NB4 (cell line): ENCODE measurements at places on chromosomes 13 and 19.

DNA sequence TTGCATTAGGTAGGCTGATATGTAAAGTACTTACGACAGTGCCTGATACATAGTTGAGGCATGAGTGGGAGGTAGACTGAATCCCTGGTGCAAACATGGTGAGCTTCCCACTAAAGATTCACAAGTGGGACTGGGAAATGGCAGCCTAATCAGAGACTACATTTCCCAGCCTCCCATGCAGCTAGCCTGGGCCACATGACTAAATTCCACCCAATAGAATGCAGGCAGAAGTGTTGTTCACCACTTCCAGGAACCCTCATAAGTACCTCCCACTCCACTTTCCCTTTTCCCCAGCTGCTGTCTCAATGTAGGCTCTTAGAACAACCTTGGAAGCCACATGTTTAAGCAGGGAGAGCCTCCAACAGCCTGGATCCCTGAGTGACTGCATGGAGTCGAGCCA, 104.9 kb downstream of the CACNA1A start:
- peak; percentile 16 for DNase-seq

DNA sequence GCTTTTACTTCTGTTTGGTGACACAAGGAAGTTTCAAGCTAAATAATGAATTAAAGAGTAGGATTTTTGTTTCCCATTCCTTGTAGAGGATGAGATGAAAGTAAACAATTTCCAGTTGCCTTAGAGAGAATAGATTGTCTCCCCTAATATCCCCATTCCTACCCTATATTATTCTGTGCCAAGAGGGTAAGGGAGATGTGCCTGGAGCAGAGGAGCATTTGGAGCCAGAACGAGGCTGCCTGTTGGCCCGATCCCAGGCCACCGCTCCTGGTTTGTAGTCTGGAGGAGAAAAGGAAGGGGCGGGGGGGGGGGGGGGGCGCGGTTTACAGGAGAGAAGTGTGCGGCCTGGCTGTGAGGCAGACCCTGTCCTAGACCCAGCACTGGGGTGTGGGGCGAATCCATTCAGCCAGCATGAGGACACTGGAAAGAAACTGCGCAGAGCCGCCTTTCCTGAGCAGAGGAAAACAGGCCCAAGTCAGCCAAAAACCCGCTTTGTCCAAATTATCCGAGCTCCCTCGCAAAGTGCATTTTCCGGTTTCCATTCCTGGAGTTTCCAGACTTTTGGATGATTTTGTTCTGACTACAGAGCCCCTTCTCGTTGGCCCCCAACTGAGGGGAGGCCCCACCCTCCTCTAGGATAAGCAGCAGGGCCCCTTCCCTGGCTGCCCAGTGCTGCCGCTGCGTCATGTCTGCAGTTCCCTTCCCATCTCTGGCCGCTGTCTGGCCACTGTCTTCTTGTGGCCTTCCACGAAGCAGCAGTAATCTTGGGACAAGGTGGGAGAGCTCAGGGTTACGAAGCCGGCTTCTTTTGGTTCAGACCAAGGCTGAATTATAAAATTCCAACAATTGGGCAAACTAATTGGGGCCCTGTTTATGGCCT, 23.0 kb downstream of the NFIX start:
- no peak for DNase-seq

- no peak for DNase-seq
Measured at GRCh38 chr13:32538143-32538620, 413 bp downstream of the N4BP2L2 start.

GRCh38 chr19:39038098-39038497, 5.7 kb upstream of the FBXO27 start:
- peak; percentile 39 for DNase-seq

DNA sequence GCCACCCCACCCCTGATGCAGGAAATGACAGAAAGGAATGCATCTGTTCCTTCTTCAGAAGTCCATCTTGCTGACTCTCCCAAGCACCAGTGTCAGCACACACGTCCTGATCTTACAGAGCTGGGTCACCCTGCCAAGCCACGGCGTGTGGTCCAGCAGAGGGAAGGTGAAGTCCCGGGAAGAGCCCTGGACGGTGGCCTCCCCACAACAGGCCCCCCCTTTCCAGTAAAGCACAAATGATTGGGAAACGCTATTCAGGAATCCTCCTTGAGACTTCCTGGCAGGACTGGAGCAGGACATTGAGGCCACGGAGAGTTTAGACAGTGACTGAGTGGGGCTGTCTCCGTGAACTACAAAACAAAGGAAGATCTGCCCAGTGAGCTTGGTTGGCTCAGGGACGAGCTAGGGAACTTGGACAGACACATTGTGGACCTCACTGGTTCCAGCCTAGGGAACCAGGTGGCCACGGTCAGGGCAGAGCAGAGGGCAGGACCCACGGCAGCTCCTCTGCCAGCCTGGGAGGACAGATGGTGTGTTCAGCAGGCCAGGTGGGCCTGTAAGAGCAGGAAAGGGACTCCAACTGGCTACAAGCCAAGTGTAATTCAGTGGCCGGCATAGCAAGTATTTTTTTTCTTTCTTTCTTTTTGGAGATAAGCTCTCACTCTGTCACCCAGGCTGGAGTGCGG, 41.7 kb downstream of the ELL start:
- DNase-seq = no peak

DNA sequence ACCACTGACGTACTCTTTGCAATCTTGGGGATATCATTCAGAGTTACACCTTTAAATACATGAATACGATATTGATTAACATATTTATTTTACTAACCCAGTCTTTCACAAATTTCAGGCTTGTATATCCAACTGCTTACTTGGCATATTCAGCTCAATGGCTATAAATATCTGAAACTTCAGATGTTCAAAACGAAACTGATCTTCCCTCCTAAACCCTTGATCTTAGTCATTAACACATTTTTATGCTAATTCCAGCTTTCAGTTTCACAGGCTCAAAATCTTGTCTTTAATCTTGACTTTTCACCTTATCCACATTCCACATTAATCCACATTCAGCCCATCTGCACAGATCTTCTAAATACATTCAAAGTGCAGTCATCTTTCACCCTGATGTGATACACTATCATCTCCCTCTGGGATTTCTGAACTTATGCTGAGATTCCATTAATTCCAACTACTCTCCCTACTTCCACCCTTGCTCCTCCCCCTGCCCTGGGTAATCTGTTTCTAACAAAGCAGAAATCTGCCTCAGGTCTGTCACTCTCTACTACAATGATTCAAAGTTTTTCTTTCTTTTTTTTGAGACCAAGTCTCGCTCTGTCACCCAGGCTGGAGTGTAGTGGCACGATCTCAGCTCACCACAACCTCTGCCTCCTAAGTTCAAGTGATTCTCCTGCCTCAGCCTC, 387.2 kb downstream of the GPC5 start:
- no peak for DNase-seq

DNA sequence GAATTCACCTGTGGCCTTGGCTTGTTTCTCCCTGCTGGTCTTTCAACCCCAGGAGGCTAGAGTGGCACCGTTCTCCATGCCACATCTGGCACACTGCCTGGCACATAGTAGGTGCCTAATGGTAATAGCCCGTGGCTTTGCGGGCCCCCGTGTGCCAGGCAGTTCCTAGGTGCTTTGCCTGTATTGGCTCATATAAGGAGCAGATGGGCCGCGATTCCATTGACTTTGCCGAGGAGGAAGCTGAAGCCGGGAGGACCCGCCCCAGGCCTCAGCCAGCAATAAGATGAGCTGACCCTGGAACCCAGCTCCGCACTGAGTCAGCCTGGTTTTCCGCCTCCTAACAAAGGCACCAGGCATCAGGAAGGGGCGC, 807 bp downstream of the PGLYRP1 start:
- DNase-seq = no peak

GRCh38 chr19:11649941-11650340, 52.7 kb downstream of the ZNF627 start:
- DNase-seq = no peak

GRCh38 chr19:19860756-19861390, 4.8 kb upstream of the ZNF253 start:
- DNase-seq = no peak

GRCh38 chr19:8336660-8337059, 6.4 kb downstream of the KANK3 start:
- no peak for DNase-seq

DNA sequence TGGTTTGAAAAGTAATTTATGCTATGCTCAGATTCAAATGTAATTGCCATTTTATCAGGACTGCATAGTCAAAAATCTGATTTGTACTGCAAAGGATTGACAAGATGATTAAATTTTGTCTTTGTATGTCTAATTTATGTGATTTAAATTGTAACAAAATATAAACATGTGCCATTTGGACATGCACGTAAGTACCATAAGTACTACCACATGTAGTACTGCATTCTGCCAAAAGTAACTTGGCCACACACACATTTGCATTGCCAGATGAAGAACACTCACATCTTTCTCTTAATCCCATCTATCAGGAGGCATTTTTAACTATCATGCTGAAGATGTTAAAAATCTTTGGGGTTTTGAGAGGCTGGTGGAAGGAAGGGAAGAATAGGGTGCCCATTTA, 133.3 kb downstream of the KLF12 start:
- DNase-seq = no peak

- DNase-seq = no peak
Measured at GRCh38 chr13:37326334-37326733, 220.9 kb upstream of the CSNK1A1L start.

DNA sequence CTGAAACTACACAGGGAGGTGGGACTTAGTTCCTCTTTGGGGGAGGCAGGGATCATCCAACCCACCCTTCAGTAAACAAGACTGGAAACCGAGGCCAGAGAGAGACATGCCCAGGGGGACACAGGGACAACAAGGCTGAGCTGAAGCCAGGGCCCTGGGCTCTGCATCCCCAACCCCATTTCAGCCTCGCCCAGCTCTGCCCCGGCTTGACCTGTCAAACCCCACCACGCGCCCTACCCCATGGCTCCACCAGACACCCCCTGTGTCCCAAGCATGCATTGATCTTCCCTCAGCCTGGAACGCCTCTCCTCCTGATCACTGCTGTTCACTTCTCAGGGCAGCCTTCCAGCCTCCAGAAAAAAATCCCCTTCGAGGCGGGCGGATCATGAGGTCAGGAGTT, 2.0 kb upstream of the APC2 start:
- DNase-seq = no peak

DNA sequence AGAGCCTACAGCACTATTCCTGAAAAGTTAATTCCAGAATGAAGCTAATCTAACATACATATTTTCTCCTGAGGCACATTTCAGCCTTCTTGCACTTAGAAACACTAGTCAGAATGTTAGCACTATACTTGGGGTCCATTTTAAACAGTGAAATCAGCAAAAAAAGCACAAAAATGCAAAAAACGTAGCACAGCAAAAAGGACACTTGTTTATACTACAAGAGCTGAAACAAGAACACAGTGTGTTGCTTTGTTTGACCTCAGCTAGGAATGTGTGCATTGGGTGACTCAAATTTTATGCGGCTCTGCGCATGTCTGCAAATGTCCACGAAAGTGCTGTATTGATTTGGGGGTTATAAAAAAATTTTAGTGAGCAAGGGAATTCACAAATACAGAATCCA, 226.2 kb downstream of the KCNRG start:
- DNase-seq = no peak

GRCh38 chr13:110279684-110280083, 27.3 kb downstream of the COL4A1 start:
- no peak for DNase-seq

GRCh38 chr13:29878101-29878500, 27.7 kb upstream of the UBL3 start:
- DNase-seq = no peak

DNA sequence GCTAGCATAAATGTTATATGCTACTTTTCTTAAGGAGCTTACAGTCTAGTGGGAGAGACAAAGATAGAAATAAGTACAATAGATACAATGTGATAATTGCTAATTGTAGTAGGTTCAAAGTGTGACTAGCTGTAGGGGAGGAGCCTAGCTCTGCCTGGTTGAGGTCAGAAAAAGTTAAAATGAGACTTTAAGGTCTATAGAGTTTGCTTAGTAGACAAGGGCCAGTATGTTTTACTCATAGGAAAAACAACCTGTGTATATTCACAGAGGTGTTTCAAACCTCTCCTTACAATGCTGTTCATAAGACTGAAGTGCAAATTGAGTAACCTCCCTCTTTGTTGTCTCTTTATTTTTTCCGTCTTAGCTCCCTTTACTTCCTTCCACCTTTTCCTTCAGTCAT, 56.1 kb downstream of the PDS5B start:
- DNase-seq = no peak

DNA sequence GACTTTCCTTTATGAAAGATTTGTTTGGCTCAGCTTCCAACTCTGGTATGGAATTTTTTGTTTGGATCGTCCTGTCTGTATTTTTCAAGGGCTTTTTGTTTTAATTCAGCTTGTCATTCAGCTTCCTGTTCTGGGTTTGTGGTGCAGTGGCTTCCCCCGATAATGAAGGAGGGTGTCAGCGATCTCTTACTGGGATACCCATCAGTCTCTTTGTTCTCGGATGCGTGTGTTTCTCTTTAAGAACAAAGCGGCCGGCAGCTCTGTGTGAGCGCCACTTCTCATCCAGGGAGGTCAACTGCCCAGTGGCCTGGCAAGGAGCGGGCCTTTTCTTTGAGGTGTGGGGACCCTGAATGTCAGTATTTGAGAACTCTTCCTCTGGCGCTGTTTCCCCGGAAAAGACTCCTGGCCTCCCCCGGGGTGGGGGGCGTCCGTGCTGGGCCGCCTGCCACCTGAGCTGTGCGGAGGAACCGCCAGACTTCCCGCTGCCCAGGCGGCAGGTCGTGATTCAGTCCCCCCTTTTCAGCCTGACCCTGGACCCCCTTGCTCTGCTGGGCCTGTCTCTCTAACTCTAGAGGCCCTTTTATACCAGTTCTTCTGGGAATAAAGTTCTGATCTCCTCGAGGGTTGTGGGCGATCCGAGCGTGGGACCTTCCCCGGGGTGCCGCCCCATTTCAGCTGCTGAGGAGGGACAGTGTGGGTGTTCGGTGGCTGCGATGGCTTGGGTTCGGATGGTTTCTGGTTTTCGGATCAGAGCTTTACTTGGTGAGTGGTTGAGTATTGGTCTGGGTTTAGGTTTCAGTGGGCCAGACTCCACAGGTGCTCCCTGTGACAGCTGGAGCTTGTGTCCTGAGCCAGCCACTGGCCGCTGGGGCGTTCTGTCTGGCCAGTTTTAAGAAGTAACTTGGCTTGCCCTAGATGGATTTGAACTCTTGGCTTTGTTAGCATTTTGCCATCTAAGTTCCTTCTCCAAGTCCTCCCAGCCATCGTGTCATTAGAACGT, 3.4 kb downstream of the SF3A2 start:
- peak; percentile 33 for DNase-seq

- DNase-seq = no peak
Measured at GRCh38 chr13:85461621-85462020, 337.6 kb downstream of the SLITRK6 start.

DNA sequence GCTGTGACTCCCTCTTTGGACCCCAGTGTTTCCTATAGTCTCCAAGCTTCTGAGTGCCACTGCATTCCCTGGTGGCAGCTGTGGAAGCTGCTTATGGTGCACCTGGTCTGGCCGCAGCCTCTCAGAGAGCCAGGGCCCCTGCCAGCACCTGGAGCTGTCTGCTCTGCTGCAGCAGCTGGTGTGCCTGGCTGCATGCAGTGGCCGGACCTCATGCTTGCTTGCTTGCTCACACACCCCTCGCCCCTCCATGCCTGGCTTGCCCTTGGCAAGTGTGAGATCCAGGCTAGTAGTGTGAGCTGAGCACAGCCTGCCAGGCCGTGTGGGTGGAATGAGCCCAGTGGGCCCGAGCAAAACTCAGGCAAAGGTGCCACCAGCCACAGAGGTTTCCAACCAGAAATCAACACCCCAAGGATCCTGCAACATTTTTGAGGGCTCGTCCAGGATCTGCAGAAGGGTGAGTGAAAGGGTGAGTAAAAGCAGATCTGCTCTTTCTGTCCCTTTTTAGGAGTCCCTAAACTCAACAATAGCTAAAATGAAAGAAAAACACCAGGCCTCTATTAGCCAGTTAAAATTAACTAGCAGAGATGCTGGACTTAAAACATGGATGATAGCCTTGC, 7.6 kb upstream of the MLLT1 start:
- DNase-seq = no peak

GRCh38 chr13:48504606-48505005, 28.3 kb downstream of the RCBTB2 start:
- peak; percentile 44 for DNase-seq
